WTC11 (cell line): ENCODE measurements at places on chromosomes 7 and 10.

DNA sequence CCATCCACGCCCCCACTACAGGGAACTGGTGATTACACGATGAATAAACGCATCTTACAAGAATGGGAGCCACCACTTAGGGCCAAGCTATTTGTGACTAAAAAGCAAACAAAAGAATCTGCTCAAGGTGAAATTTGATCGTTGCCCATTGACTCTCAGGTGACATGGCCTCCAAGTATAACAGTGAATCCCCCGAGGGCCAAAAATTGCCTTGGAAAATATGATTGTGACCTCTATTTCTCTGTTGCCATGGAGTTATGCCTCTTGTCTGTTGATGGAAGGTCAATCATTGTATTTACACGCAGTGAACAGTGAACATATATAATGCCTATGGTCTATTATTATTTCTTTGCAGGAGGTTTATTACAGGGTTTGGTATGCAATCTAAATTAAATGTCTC, 282.3 kb downstream of the KLF6 start:
- DNase-seq, result no peak

- no peak for DNase-seq
Measured at GRCh38 chr10:13705526-13706174, 118.9 kb downstream of the PRPF18 start.

DNA sequence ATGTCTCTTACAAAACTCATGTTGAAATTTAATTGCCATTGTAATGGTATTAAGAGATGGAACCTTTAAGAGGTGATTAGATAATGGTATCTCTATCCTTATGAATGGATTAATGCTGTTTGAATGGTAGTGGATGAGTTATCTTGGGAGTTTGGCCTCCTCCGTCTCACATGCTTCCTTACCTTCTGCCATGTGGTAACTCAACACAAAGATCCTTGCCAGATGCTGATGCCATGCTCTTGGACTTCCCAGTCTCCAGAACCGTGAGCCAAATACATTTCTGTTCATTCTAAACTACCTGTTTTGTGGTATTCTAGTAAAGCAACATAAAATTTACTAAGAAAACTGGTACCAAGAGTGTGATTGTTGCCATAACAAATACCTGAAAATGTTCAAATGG, 23.2 kb downstream of the PTEN start:
- DNase-seq, result no peak

GRCh38 chr10:46254007-46254383, 32.8 kb upstream of the ANTXRL start:
- no peak for DNase-seq

GRCh38 chr7:93055543-93056107, 62.2 kb downstream of the SAMD9 start:
- DNase-seq, result no peak

DNA sequence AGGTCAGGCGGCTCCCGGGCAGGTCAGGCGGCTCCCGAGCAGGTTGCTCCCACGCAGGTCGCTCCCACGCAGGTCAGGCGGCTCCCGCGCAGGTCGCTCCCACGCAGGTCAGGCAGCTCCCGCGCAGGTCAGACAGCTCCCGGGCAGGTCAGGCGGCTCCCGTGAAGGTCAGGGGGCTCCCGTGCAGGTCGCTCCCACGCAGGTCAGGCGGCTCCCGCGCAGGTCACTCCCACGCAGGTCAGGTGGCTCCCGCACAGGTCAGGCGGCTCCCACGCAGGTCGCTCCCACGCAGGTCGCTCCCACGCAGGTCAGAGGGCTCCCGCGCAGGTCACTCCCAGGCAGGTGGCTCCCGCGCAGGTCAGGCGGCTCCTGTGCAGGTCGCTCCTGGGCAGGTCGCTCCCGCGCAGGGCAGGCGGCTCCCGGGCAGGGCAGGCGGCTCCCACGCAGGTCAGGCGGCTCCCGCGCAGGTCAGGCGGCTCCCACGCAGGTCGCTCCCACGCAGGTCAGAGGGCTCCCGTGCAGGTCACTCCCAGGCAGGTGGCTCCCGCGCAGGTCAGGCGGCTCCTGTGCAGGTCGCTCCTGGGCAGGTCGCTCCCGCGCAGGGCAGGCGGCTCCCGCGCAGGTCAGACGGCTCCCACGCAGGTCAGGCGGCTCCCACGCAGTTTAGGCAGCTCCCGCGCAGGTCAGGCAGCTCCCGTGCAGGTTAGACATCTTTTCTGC, 30.7 kb downstream of the PTPRN2 start:
- no peak for DNase-seq

- DNase-seq, result no peak
Measured at GRCh38 chr7:77368974-77369373, 47.2 kb downstream of the GSAP start.

- no peak for DNase-seq
Measured at GRCh38 chr7:18117482-18117881, 89.8 kb upstream of the PRPS1L1 start.

GRCh38 chr10:76382381-76382851, 951.0 kb downstream of the LRMDA start:
- DNase-seq, result no peak

GRCh38 chr7:92873776-92874175, 37.4 kb upstream of the CDK6 start:
- no peak for DNase-seq

DNA sequence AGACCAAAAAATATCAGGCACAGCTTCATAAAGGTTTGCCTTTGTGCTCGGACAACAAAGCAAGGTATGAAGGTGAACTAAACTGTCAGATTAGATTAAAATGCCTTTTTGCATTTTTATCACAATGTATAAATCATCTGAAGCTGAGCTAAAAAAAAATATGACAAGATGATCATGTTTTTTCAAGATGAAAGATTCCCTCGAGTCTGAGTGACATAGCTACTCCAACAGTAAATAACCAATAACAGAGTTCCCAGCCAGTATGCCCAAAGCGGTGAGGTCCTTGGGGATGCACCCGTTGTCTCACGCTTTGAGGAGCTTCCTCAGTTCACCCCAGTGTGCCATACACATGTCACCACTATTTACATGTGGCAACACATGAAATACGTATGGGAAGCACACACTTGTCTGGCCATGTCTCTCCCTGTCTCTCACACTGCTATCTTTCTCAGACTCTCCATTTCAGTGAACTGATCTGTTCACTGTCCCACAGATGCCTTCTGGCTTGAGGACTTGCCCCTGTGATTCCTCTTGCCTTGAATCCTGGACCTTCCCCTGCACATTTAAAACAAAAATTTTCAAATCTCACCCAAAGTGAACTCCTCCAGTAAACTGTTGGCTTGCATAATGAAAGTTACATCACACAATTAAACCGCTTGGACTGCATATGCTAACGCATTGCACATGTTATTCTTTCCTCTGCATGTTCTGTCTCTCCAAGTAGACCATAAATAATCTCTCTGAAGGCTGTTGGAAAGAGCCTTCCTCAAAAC, 2.6 kb upstream of the PIK3CG start:
- DNase-seq, result no peak

DNA sequence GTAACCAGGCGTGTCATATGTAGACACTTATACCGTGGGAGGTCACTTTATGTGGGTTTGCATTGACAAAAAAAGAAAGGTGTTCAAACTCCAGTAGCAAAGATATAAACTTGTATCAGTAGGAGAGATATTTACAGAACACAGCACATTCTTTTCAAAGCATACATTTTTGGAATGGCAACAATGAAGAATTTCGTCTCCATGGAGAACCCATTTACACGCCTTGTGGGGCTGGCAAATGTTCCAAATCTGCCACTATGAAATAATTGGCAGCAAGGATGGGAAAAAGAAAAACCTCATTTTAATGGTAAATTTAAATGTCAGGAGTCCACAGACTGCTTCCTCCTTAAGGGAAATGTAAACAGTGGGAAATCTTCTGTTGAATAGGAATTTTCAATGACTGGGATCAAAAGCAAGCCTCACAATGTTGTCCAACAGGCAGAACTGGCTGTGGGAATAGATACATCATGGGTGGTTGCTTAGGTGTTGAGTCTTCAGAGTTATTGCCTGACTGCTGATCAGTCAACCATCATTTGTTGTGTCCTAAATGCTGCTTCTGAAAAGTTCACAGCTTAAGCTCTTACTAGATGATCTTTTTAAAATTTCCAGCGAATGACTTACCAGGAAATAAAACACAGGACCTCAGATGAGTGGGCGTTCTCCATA, 256.6 kb upstream of the SEMA3C start:
- DNase-seq, result no peak

GRCh38 chr7:98224701-98225181, 13.5 kb downstream of the BHLHA15 start:
- DNase-seq, result no peak

GRCh38 chr7:45000093-45001032, at the start of gene CCM2:
TSS of gene CCM2 (plus strand) at chr7:45000201. CDS start at chr7:45000334, 133 bp downstream.
- peak; percentile 47 for DNase-seq

- DNase-seq, result no peak
Measured at GRCh38 chr10:91617072-91617609, 15.7 kb downstream of the PPP1R3C start.

DNA sequence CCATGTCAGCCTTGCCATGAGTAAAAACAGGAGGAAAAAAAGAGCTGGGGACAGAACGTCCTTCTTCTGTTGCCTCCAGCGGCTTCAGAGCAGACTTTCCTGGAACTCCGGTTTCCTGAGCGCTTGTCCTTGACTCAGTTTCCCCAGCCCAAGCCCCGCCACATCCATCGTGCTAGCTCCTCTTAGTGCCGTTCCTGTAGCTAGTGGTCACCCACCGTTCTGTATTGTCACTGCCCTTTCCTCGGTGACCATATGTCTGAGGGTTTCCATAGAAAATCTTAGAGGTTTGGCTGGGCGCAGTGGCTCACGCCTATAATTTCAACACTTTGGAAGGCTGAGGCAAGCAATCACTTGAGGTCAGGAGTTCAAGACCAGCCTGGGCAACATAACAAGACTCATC, 100.1 kb downstream of the CUX1 start:
- DNase-seq, result no peak

DNA sequence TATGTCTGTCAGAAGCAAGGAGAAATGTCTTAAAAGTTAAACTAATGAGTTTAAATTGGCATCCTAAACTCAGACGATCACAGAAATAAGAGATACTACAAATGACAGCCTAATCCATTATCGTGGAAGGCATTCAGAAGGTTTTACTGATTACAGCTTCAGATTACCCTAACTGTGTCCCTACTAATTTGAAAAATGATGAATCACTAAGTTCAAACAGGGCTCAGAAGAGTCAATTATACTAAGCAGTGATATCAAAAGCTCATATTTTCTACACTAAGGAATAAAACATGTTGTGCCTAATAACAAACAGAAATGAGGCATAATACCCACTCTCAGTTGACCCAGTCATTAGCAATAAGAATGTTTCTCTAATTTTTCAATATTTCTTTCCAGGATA, 152.0 kb upstream of the NRBF2 start:
- DNase-seq, result no peak
